Gastroesophageal sphincter (tissue), 4 donors: ENCODE measurements at places on chromosomes 6 and 20.

DNA sequence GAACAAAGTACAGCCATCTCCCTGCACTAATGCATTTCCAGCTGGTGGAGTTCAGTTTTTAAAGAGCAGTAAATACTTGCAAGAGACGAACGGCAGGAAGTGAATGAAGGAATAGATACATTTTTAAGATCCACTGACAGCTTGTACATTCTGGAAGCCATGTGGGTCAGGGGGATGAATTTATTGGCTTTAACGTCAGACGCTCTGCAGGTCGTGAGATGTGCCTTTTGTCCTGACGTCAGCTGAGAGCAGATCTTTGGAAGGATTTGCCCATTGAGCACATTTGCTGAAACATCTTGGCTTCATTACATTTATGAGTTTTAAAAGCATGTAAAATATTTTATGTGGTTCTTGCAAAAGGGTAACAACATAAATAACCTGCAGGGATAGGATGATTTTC lies 29.5 kb upstream of the SALL4 start:
- ATAC-seq, result no peak

GRCh38 chr20:24863356-24863755 lies 85.7 kb upstream of the CST7 start:
- no peak for ATAC-seq

- ATAC-seq, result no peak
Observed at GRCh38 chr6:40338306-40338705, 248.9 kb downstream of the LRFN2 start.

DNA sequence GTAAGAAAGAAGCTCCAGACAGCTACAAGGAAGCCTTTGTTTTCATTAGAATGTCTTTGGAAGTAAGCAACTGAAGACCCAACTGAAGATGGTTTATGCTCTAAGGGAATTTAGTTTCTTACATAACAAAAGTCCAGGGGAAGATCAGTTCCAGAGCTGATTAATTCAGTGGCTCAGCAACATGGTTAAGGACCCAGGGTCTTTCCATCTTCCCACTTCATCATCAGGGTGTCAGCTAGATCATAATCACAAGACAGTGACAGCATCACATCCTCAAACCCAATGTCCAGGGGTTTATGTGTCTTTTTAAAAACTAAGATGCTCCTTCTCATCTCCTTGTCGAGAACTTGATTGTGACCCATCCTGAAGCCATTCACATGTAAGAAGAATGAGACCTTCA lies 119.7 kb upstream of the PRDM1 start:
- no peak for ATAC-seq

DNA sequence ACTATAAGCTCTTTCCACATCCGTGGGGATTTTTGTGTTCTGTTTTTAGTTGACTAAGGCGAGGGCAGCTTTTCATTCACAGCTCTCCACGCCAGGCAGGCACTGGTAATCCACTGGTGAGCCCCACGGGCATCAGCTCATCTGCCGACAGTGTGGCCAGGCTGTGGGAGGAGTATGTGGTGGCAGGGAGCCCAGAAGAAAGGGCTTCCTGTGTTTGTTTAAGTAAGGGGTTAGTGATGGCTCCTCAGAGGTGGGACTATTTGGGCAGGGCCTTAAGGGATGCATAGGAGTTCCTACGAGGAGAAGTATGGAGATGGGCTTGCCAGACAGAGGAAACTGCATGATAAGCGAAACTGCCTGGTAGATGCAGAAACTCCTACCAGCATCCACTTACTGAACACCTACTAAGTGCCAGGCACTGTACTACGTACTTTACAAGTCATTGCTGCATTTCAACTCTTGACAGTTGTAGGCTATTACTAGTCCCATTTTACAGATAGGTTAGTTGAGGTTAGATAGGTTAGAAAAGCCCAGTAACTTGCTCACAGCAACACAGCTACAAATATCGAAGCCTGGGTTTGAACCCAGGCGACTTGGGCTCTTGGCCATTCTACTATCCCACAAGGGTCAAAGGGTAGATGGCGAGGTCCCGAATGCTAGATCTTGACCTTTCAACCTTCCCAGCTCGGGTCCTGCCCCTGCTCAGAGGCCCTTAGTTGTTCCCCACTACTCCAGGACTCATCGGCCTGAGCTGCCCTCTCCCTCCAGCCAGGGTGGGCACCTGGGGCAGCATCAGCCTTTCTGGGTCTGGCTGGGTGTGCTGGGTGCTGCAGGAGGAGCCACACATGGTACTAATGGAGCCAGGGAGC lies 55.1 kb downstream of the CEBPB start:
- no peak for ATAC-seq

GRCh38 chr6:14068133-14068532 lies 49.4 kb upstream of the CD83 start:
- no peak for ATAC-seq

GRCh38 chr6:105711216-105711615 lies 308.3 kb upstream of the PREP start:
- no peak for ATAC-seq
